ENCODE measurements at places on chromosomes 13 and 19. TPM values are rescaled to one million over a fixed set of nuclear protein-coding genes. Genes with fewer than 3 reads are reported as not detected.
A peak's percentile ranks its signal among the peaks of the same experiment; 100 is the strongest.

Gene UBE2L5
- total RNA-seq, result not detected

Gene URAD
- not detected for total RNA-seq

Gene ZNF738
- total RNA-seq, result 0.81 TPM

Gene MIDN
- 28.8 TPM for total RNA-seq

Gene SBSN
- total RNA-seq, result not detected

DNA sequence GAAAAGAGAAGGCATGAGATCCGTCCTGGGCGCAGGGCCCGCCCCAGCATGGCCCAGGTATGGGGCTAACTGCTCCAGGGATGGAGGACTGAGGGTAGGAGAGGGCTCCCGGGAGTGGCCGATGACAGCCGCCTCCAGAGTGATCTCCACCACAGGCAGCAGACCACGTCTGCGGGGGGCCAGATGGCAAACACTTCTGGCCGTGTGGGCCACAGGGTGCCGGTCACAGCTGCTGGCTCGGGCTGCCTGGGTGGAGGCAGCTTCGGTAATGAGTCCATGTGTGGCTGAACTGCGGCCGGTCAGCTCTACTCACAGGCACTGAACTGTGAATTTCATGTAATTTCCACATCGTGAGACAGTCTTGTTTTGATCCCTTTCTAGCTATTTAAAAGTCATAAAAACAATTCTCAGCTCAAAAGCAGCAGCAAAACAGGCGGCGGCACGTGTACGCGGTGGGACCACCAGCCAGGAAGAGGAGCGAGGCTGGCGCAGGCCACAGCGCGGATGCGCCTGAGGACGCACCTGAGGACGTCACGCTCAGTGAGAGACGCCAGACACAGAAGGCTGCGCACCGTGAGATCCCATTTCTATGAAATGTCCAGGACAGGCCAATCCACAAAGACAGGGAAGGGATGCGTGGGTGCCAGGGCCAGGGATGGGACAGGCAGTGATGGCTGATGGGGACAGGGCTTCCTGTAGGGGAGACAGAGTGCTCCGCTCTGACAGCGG, 4.0 kb downstream of the LSM7 start:
- DNase-seq, result no peak

- DNase-seq, result no peak
Measured at GRCh38 chr13:103517066-103517767, 451.0 kb upstream of the SLC10A2 start.

- DNase-seq, result no peak
Measured at GRCh38 chr13:50156140-50156539, 140.9 kb downstream of the KCNRG start.

DNA sequence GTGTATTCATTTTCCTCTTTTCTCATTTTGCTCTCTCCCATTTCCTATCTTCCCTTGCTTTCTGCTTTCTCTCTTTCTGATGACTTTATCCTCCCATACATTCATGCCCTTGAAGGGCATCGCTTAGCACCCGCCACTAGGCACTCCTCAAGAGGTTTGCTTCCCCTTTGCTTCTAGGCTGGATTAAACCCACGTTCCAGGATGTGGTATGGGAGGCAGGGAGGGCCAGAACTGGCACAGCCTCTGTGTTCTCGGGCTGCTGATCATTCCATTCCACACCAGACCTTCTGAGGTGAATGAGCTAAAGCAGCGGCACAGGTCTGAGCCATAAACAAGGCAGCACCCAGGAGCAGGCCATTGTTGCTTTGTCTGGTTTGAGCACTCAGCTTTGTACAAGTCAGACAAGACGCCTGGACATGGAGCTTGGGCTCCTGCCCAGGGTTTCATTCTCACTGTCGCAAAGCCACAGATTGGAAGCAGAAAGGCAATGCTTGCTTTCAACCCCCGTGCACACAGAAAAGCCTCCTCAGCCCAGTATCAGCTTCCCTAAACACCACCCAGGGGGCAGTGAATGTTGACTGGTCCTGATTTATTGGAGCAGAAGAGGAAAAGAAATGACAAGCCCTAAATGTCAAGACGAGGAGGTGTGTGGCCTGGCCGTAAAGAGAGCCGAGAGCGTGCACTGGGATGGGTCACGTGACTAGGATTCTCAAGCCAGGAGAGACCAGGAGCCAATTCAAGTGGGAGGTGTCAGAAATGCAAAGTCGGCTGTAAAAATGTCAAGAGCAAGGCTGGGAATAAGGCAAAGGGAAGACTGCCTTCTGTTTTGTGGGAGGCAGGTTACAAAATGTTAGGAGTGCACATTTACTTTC, 218.0 kb upstream of the SERP2 start:
- no peak for DNase-seq

GRCh38 chr13:52652980-52653303, 306 bp downstream of the SUGT1 start:
- DNase-seq, result no peak

- peak; percentile 52 for DNase-seq
Measured at GRCh38 chr19:10353793-10354391, 14.5 kb upstream of the ICAM3 start.

GRCh38 chr13:101691341-101691860, 238.9 kb downstream of the ITGBL1 start:
- DNase-seq, result no peak

DNA sequence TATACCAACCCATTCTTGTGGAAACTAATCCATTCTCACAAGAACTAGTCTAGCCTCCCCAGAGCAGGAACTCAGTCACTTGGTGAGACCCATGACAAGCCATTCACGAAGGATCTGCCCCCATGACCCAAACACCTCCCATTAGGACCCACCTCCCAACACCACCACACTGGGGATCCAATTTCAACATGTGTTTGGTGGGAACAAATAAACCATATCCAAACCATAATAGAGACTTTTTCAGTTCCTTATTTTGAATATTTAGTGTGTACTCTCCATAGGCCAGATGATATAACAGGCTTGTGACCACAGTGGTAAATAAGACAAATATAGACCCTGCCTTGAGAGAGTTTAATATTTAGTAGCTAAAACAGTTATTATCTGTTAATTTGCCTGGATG, 227.5 kb upstream of the SERP2 start:
- DNase-seq, result no peak

DNA sequence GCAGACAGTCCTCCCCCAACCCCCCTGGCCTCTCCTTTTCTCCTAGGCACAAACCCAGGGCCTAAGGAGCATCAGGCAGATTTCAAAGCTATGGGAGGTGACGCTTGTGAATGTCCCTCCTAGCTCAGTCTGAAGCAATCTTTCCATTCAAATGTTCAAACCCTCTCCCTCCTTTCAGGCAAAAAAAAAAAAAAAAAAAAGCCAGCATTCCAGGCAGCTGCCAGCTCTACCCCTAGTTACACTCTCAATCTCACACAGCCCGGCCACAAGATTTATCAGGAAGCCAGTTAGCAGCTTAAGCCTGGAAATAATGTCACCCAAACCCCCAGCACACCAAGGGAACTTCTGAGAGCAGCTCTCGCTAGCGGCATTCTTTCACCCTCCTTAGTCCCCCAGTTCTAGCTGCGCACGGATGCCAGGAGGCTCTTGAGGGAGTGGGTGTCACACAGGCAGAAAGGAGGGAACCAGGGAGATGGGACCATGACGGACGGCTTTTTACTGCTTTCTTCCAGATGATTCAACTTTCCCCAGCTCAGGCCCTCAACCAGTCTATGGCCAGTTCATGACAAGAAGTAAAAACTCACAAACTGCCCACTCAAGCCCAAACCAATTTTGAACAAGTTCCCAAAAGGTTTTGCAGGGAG, 6.3 kb downstream of the SH3GL1 start:
- DNase-seq, result peak; percentile 1

DNA sequence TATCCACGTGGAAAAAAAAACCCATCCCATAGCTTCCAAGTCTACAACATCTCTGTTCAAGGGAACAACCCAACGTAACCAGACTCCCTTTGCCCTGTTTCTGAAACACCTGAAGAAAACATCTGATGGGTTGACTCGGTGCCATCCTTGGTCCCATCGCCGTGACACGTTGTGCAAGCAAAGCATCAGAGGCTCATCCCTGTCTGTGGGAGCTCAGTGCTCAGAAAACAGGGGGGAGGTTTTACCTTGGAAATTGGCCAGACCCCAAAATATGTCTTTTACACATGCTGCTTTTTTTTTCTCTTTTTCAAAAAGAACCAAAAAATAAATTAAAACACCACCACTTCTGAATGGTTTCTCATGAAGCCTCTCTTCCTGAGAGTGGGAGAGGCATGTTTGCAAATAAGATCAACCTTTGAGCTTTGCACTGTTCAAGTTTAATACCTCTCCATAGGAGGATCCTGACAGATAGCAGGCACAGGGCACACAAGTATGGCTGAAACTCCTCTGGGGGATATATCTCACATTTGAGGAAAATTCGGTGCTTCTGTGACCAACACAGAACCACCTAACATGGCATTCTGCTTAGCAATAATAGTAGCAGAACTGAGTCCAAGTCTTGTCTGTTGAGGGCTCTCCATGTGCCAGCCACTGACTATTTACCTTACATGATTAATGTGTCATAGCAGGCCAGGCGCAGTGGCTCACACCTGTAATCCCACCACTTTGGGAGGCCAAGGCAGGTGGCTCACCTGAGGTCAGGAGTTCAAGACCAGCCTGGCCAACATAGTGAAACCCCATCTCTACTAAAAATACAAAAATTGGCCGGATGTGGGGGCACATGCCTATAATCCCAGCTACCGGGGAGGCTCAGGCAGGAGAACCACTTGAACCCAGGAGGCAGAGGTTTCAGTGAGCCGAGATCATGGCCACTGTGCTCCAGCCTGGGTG, 7.0 kb upstream of the PVR start:
- DNase-seq, result no peak

DNA sequence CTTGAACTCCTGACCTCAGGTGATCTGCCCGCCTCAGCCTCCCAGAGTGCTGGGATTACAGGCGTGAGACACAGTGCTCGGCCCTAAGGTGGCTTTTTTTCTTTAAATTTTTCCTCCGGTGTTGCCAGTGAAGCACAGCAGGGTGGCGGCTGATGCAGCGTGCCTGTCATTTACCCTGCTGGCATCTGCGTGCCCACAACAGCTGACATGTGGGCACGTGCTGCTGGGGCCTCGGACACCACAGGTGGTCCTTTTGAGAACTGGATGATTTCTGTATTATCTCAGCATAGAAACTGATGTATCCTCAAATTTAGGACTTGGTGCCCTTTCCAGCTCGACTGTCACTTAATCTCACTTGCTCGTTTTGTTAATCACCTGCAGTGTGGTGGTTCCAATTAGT, 31.2 kb upstream of the TEX29 start:
- DNase-seq, result no peak

Data from right lobe of liver (tissue), 6 donors.